ENCODE measurements at places on chromosomes 16 and 17.

DNA sequence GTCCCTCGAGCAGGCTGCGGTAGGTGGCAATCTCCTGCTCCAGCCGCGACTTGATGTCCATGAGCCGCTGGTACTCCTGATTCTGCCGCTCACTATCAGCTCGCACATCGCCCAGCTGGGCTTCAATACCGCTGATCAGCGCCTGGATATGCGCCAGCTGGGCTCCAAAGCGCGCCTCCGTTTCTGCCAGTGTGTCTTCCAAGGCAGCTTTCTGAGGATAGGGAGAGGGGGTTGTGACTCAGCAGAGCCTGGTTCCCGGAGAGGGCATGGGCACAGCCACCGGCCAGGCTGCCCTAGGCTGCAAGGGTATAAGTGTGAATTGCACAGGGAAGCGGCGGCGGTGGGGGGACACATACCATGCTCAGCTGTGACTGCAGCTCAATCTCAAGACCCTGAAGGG, 4.3 kb downstream of the KRT19 start:
- DNase-seq = no peak

GRCh38 chr16:51231702-51232101, 80.6 kb upstream of the SALL1 start:
- DNase-seq = no peak

DNA sequence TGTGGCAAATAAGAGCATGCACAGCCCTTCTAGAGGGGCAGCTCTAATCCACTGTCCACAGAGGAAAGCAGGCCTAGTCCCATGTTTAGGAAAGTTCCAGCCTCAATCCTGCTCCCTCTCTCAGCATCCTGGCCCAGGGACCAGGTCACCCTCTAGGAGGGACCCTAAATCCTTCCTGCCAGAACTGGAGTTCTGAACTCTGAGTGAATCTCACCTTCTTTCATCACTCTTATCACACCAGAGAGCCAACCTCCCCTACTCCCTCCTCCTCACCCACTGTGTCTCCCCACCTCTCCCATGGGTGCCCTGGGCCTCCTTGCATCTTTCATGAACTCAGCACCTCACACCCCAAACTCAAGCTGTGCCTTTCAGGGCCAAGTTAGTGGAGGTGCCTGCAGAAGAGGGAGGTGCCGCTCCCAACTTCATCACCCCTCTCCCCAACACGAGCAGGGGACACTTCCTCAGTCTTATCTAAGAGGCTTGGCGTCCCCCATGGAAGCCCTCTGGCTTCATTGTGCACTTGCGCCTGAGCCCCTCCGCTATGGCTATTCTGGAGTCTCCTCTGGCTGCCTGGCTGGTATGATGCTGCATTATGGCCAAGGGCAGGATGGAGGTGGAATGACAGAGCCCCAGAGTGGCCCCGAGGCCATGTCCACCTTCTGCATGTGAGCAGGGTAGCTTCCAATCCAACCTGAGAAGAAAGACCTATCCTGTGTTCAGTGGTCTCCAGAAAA, 31.7 kb downstream of the PIK3R6 start:
- no peak for DNase-seq

DNA sequence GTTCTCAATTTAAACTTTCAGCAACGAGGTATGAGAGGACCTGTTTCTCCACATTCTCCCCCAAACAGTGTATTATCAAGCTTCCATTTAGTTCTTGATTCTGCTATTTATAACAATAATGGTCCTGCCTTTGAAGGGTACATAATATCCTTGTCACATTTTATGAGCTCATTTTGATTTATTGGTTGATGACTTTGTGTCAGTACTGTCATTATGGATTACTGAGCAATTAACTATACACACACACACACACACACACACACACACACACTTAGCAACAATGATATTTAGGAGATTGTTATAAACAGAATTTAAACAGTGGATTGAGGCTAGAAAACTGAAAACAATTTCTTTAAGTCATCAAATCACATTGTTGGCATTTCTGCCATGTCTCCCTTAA, 7.0 kb downstream of the TMIGD1 start:
- DNase-seq = no peak

- DNase-seq = no peak
These were observed 89.4 kb downstream of the KIF2B start for GRCh38 chr17:53912117-53912516.

- no peak for DNase-seq
These were observed 57.7 kb downstream of the NKD1 start for GRCh38 chr16:50605733-50606430.

- DNase-seq = peak; percentile 43
These were observed 33.8 kb upstream of the KPNB1 start for GRCh38 chr17:47615766-47616424.

DNA sequence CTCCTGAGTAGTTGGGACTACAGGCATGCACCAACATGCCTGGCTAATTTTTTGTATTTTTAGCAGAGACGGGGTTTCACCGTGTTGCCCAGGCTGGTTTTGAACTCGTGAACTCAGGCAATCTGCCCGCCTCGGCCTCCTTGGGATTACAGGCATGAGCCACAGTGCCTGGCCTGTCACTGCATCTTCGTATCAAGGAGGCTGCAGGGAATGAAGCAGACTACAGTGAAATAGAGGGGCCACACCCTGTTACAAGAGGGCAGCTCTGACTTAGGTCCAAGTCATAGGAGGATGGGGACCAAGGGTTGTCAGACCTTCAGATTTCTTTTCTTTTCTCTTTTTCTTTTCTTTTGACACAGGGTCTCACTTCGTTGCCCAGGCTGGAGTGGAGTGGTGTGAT, 28.7 kb downstream of the FA2H start:
- no peak for DNase-seq
